AG04450 (cell line): ENCODE measurements at places on chromosomes 2 and 18.

DNA sequence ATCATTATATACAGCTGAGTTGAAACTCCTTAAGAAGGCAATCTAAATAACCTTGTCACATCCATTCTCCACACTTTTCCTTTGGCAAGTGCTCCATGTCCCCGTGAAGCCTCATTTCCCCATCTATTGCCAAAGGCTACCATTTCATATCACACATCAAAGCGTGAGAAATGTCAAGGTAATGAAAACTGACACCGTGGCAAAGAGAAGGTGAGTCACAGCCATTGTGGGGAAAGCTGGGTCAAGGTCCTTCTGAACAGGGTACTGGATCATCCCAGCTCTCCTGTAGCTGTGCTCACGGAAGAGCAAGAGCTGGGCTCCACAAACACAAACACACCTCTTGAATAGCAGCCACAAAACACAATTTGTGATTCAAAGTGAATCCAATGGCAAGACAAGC lies 58.2 kb upstream of the REG3G start:
- DNase-seq, result no peak

DNA sequence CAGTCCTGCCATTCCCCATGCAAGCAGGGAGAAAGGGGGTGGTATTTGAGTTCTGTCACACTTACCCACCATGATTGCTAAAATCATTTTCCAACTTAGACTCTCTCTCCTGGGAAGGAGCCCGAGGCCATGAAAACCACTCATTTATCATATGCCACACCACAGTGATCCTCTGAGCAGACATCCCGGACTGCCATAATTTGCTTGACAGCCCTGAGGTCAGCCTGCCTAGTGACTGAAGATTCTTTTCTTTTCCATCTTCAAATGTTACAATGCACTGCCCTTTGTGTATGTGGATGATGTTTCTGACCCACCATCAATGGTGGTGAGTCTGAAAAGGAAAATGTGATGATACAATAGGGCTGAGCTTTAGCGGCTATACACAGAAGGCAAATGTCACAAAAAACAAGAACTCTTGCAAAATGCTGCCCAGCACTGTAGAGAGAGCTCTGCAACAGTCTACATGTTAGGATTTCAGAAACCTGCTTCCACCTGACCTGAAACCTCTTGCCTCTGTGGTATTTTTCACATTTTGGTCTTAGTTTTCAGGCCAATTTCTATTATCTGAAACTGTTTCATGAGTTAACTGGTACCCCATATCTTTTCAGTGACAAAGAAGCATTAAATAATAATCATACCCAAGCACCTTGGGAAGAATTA lies 272.8 kb downstream of the ZNF385B start:
- DNase-seq, result no peak

DNA sequence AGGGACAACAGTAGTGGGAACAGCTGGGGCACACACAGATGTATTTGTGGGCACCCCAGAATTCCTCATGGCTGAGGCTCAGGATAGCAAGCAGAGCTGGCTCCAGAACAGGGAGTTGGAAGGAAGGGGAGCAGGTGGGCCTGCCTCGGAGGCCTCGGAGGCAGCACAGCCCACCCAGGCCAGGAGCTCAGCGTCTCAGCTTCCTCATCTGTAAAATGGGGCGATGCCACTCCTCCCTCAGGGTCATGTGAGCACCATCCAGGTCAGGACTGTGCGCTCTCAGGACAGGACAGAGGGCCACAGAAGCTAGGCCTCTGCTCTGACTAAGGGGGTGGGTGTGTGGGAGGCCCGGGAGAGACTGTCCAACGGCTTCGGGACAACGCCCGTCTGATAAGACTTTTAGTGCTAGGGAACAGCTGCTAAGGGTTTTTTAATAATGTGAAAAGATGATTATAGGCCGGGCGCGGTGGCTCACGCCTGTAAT lies 106.2 kb downstream of the HDAC4 start:
- no peak for DNase-seq

DNA sequence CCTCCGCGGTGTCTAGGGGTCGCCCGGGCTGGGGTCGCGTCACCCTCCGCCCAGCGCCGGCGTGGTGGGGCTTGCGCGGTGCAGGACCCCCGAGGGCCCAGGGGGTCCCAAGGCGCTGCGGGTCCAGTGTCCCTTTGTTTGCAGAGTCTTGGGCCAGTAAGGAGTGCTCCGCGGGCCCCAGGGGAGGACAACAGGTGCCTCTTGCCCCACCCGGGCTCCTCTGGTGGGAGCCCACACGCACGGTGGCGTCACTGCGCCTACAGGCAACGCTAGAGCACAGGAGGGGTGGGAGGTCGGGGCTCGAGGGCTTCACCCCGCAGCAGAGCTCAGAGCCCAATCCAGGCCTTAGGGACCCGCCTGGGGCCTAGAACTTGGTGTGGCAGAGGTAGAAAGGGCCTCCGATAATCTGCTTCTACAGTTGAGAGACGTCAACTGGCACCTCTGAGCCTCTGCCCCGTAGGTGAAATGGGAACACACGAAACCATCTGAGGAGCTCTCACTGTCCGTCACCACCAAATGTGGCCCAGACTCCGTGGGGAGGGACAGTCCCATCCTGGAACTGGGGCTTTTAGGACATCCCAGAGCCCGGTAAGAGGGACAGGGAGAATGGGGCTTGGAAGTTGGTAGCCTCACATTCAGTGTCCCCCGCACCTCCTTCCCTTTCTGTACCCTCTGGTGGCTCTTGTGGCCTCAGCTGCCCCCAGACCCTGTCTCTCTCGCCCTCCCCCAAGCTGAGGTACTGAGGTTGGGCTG lies 1.4 kb downstream of the ARID5A start:
- DNase-seq, result no peak

- no peak for DNase-seq
These were observed 11.9 kb upstream of the NT5DC4 start for GRCh38 chr2:112708968-112709367.

DNA sequence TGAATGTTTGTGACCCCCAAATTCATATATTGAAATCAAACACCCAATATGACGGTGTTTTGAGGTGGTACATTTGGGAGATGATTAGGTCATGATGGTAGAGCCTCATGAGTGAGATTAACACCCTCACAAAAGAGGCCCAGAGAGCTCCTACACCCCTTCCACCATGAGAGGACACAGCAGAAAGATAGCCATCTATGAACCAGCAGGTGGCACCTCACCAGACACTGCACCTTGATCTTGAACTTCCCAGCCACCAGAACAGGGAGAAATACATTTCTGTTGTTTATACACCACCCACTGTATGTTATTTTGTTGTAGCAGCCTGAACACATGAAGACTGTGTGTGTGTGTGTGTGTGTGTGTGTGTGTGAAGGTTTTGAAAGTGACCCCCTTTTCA lies 58.1 kb downstream of the ST3GAL5 start:
- no peak for DNase-seq

GRCh38 chr2:144372410-144373080 lies 147.4 kb downstream of the ZEB2 start:
- no peak for DNase-seq

GRCh38 chr2:118423776-118424175 lies 335.5 kb downstream of the INSIG2 start:
- no peak for DNase-seq

- no peak for DNase-seq
These were observed 373.3 kb downstream of the ZNF804A start for GRCh38 chr2:184971546-184972068.

- DNase-seq, result no peak
These were observed 20.7 kb upstream of the FRZB start for GRCh38 chr2:182887093-182887492.

- DNase-seq, result no peak
These were observed 207.3 kb downstream of the TRIB2 start for GRCh38 chr2:12923907-12924610.

DNA sequence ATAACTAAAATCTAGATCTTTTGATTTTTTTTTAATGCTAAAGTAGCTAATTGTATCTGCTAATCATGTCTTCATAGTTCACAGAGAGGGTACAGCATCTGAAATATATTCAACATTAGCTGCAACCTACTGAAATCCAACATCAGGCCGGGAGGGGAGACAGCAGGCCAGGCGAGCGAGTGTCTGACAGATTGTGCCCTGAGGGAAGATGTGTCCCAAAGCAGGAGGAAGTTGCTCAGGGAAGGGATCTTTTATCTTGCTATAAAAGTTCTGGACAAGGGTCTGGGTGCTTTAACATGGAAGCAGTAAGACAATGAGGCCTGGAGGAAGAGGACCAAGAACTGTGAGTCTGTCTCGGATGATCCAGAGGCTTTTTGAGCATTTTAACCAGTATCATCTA lies 274.1 kb downstream of the AFF3 start:
- no peak for DNase-seq

- DNase-seq, result no peak
These were observed 48.3 kb upstream of the MYL1 start for GRCh38 chr2:210363261-210363660.

GRCh38 chr2:98911376-98912154 lies 24.5 kb downstream of the CRACDL start:
- no peak for DNase-seq

DNA sequence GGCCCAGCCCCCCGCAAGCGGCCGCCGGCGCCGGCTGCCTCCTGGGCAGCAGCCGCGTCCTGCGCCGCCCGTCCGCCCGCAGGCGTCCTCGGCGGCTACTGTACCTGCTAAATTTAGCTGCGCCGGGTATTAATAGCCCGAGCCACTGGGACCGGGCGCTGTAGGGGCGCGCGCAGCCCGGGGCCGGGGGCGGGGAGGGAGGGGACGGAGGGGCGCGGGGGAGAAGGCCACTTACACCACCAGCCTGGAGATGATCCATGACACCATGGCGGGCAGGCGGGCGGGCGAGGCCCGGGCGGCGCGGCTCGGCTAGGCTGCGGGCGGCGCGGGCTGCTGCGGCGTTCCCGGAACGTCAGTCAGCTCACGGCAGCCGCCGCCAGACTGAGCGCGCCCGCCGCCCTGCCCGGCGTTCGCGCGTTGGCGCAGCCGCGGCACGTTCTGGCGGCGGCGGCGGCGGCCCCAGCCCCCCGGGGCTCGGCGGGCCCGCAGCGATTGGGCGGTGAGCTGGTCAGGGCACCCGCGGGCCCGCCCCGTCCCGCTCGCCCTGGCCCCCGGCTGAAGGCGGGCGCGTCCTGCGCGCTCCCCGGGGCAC lies at the start of gene REEP1:
Gene REEP1, minus strand, starts transcription at position 383 of the 592 bp plus-strand sequence. Its CDS starts 116 bp downstream, at position 267.
- no peak for DNase-seq

GRCh38 chr2:17972991-17973390 lies 94.5 kb downstream of the KCNS3 start:
- DNase-seq, result no peak

- DNase-seq, result no peak
These were observed 179.6 kb upstream of the SP5 start for GRCh38 chr2:170535552-170535951.

DNA sequence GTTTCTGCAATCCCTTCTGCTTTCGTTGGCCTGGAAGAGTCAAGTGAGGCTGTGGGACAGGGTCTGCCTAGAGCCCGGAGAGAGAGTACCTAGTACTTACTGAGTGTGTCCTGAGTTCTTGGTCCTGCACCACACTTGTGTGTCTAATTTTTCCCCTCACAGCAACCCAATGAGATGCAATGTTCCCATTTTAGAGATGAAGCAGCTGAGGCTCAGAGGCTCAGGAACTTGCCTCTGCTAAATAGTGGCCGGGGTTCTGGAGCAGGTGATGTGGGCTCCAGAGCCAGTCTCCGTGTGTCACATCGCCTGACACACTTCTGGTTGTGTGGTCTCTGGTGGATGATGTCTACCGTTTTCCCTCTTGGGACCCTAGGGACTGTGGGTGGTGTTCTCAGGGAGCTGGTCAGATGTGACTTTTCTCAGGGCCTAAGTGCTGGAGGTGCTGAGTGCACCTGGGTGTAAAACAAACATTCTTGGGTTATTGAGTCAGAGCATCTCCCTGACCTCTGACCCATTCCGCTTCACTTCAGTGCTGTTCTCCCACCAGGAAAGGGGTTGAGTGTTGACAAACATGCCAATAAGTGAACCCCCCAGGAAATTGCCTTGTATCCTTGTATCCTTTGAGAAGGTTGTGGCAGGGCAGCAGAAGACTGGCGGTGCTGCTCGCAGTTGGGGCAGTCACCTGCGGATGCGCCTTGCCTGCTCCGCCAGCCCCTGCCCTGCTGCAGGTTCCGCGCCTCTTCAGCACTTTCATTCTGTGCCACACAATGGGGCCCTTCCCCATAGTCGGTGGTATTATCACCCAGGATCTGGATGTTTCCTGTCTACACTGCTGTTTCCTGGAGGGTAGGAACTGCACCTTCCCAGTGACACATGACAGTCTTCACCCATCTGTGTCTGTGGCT lies 32.1 kb downstream of the HK2 start:
- DNase-seq, result no peak

DNA sequence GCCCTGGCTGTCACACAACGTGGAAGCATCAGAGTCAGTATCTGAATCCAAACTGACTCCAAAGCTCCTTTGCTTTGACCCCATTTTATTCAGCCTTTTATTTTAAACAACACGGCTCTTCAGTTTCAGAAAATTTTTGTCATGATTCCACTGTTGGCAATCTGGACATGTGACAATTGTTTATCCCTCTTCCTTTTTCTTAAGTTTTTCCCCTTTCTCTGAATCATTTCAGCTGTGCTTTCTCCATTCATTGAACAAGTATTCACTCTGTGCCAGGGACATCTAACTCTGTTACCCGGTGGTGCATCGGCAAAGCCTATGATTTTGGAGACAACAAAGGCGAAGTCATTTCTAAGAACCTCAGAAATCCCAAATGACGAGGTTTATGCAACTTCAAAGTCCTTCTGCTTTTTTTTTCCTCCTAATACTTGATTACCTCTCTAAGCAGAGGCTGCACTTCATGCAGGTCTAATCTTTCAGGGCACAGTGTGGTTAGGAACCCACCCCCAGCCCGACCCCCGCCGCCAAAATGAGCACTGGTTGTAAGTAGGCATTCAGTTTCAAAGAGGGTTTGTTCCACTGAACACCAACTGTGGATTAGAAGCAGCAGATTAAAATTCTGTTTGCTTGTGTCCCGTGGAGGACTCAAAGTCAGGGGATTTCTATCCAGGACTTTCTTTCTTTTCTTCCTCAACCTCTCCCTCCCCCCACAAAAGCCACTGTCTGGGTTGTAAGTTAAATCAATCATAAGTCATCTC lies 18.6 kb downstream of the ST6GAL2 start:
- DNase-seq, result no peak

- DNase-seq, result no peak
These were observed 78.7 kb upstream of the PNPT1 start for GRCh38 chr2:55772109-55772980.

DNA sequence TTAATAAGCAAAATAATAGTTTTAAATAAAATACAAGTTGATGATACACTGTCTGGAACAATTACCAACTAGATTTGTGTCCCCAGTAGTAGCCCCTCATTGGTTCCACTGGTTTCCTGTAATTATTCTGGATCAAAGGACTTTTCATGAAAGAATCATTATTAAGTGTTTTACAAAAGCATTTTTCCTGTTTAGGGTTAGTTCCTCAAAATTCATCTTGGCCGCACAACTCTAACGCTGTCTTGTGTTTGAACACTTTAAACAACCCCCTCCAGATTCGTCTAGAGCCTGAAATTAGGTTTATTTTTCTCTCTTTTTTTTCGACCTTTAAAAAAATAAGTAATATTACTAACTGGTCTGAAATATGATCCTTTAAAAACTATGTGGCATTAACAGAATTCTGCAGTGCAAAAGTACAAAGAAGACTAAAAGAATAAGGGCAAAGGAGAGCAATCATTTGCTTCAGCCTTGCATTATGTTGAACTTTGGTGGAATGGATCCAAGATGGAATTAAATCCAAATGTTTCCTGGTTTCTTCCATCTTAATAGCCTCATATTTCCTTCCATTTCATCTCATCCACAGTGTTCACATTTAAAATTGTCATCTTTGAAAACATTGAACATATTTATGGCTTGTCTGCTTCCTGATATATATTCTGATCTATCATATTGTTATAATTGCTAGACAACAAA lies 678.4 kb downstream of the IRS1 start:
- DNase-seq, result no peak
